Activated T-cell treated with anti-CD3 and anti-CD28 coated beads for 48 hours (primary cell): ENCODE measurements at places on chromosomes 12 and 14.

GRCh38 chr12:127260999-127261398 is 1006.0 kb upstream of the TMEM132C start:
- DNase-seq = no peak

DNA sequence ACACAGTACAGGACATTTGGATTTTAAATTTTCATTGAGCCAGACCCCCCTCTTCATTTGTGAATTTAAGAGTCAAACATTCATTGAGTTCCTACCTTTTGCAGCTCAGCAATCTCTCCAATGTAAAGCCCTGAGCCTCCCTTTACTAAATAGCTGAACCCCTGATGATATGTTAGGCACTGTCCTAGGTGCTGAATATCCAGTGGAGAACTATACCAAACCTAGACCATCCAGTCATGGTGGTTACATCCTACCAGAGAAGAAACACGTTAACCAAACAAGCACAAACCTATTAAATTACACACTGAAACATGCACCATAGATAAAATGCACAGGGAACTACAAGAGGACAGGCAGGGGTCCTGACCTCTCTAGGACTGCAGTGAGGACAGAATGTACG is 1585.3 kb upstream of the TMEM132C start:
- no peak for DNase-seq

DNA sequence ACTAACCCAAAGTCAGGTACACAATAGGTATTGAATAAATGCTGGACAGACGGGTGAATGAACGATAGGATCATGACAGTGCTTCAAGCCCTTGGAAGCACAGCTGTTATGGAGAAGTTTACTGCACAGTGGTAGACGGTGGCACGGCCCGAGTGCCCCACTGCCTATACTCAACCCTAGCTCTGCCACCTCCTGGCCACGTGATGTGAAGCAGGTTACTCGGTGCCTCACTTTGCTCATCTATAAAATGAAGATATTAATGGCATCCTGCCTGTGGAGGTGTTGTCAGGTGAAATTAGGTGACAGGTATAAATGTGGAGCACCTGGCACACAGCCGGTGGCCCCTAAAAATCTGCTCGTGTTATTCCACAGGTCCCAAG is 5.8 kb downstream of the ASB2 start:
- peak; percentile 57 for DNase-seq

- DNase-seq = no peak
Observed at GRCh38 chr12:113154351-113154973, 4.9 kb downstream of the CFAP73 start.

GRCh38 chr14:94770251-94770749 is 387 bp upstream of the GSC start:
- no peak for DNase-seq

GRCh38 chr14:101027291-101027690 is 123.8 kb upstream of the RTL1 start:
- no peak for DNase-seq

- DNase-seq = no peak
Observed at GRCh38 chr12:31900271-31900670, 58.9 kb upstream of the RESF1 start.

DNA sequence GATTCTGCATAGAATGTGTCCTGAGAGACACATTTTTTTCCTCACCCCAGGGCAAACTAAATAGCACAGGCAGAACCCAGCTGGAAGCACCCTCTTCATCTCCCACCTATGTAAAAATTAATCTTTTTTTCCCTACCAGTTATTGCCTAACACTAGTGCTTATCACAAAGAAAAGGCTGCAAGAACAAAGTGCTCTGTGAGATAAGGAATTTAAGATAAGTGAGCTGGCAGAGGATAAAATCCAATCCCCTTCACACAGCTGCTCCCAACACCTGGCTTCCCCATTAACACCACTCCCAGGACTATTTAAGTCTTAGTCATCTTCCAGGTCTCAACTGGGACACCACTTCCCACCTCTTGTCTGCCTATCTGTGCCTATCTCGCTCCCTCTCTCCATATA is 75.2 kb downstream of the TTC9 start:
- DNase-seq = no peak

GRCh38 chr12:117017807-117018206 is 81.4 kb downstream of the TESC start:
- DNase-seq = no peak

DNA sequence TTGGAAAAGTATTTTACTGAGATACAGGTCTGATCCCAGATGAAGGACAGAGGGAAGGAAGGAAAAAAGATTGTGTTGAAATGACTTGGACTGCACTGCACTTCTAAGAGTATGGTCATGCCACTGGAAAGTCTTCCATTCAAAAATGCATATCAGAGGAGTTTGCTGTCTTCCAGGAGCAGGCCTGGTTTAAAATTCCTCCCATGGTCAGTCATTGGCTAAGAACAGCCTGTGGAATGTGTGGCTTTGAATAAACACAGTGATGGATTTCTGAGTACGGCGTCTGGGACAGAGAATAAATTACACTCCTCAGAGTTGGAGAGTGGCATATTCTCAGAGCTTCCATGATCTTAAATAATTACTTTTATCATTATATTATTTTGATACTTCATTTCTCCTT is 245.8 kb upstream of the PDZRN4 start:
- DNase-seq = no peak

DNA sequence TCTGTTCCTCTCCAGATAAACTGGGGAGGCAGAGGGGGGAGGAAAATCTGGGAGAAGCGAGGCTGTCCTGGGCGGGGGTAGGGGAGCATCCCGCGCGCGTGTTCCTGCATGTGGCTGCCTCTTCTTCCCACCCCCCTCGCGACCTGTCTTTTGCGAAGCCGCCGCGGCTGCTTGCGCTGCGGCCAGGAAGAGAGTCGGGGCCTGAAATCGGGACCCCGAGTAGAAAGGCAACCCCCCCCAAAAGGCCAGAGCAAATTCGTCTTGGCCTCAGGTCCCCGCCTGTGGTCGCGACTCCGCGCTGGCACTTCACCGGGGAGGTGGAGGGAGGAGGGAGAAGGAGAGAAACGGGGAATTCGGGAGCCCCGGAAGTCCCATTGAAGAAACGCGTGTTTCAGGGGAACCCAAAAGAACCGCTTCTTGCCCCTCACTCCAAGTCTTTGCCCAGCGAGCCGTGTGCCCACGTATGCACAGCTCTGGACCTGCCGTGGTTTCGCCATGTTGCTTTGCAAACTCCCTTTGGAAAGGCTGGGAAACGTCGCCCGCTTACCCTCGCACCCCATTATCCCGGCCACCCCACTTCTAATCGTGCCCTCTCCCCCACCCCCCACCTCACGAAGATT is 944 bp downstream of the CCND2 start:
- no peak for DNase-seq

DNA sequence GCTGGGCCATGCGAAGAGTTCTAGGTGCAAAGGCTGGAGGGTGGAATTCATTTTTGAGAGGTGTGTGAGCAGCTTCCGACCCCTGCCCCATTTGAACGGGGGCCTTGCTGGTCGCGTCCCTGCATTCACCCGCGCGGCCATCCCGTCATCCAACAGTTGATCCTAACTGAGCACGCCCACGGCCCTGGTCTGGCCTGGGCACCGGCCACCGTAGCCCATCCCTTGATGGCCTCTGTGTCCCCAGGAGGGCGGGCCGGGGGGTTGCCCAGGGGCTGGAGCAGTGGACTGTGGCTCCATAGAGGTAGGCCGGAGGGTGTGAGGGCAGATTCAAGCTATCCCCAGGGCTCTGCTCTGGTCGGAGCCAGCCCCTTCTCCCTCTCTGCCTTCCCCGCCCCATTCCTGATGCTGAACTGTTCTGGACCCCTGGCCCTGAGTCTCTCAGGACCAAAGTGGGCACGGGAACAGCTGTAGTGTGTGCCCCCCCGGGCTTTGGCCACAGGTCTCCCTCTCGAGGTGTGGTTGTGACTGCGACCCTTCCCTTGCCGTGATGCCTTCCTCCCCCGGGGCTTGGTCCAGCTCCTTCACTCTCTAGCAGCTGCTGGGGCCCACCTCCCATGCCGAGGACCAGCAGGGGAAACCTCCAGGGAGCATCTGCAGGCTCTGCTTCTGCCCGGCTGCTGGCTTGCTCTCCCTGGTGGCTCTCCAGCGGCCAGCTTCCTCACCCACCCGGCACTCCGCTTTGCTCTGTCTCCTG is 9.1 kb downstream of the MEG3 start:
- DNase-seq = no peak

GRCh38 chr12:104736307-104736706 is 221.8 kb downstream of the SLC41A2 start:
- no peak for DNase-seq

- no peak for DNase-seq
Observed at GRCh38 chr12:28552251-28552970, 362.2 kb downstream of the CCDC91 start.

GRCh38 chr12:31370531-31371255 is 44.7 kb upstream of the SINHCAF start:
- DNase-seq = no peak

GRCh38 chr14:68518166-68518565 is 274.7 kb downstream of the ZFP36L1 start:
- no peak for DNase-seq

- no peak for DNase-seq
Observed at GRCh38 chr12:116694653-116695463, 43.0 kb downstream of the SPRING1 start.

DNA sequence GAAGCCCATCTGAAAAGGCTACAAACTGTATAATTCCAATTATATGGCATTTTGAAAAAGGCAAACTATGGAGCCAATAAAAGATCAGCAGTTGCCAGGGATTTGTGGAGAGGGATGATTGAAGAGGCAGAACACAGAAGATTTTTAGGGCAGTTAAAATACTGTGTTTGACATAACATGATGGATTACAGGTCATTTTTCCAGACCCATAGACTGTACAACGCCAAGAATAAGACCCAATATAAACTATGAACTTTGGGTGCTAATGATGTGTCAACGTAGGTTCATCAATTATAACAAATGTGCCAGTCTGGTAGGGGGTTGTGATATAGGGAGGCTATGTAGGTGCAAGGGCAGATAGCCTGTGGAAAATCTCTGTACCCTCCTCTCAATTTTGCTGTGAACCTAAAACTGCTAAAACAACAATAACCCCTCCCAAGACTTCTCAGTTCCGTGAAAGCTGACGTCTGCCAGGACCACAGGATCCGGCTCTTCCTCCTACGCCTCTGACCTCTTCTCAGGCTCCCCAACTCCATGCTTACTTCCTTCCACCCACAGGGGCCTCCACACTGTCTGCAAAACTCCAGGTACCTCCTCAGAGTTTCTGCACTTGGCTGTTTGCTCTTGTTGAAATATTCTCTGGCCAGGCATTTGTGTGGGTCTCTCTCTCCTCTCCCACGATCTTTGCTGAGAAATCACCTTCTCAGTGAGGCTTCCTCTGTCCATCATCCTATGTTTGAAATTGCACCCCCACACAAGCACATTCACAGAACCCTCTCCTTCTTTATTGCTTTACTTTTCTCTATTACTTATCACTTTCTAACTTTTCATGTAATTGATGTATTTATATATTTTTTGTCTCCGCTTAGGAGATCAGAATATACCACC is 131.4 kb downstream of the BBS10 start:
- DNase-seq = no peak

GRCh38 chr12:51910168-51910567 is 2.9 kb downstream of the ACVRL1 start:
- no peak for DNase-seq

DNA sequence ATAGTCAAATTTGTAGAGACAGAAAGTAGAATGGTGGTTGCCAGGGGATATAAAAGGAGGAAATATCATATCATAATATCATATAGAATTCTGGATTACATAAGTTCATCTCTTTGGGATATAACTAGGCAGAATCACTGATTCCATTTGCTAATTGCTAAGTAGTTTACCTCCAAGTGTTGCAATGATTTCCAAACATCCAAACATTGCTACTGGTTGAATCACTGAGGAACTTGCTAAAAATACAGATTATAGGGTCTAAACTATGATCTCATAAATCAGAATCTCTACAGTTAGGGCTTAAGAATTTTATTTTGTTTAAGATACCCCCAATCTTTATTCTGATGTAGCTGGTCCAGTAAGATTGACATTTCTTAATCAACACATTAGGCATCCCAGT is 16.1 kb upstream of the TAS2R42 start:
- no peak for DNase-seq
